ENCODE measurements at places on chromosomes 1 and 21. TPM values are rescaled to one million over a fixed set of nuclear protein-coding genes. Genes with fewer than 3 reads are reported as not detected.

- H3K4me3 ChIP-seq: no peak overlapping the region
- no peaks in the 10 kb centered on the region for H3K36me3 ChIP-seq
- H3K27me3 ChIP-seq: no peaks in the 10 kb centered on the region
- H3K4me1 ChIP-seq: no peaks in the 10 kb centered on the region
These were observed 105.7 kb downstream of the NME7 start for GRCh38 chr1:169261884-169262283.

DNA sequence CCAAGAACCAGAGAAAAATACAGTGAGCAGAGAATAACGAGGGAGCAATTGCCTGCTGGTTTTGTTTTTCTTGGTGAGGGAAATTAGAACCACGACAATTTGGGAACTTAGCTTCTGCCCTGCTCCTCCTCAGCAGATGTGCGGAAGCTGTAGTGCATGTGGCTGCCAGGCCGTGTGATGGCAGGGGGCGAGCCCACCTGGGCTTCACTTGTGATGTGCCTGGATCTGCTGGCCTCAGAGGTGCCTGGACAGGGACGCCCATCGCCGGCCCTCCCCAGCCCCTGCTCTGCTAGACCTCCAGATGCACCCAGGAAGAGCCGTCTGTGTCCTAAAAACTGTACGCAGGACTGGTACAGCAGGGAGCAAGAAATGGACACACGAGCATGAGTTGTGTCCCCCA lies 28.5 kb upstream of the C1orf174 start:
- DNase-seq: no peak
- H3K27ac ChIP-seq: no peak overlapping the region
- H3K27me3 ChIP-seq: peaks cover 45% of the 10 kb centered on the region
- H3K4me3 ChIP-seq: no peak overlapping the region
- H3K4me1 ChIP-seq: no peaks in the 10 kb centered on the region
- H3K36me3 ChIP-seq: no peaks in the 10 kb centered on the region

GRCh38 chr1:242847390-242847993 lies 323.0 kb upstream of the PLD5 start:
- no peaks in the 10 kb centered on the region for H3K4me1 ChIP-seq
- peak; percentile 41 for DNase-seq
- H3K27ac ChIP-seq: no peak overlapping the region
- no peak overlapping the region for H3K4me3 ChIP-seq
- H3K36me3 ChIP-seq: no peaks in the 10 kb centered on the region
- no peaks in the 10 kb centered on the region for H3K27me3 ChIP-seq

GRCh38 chr21:28927130-28927529 lies 65.5 kb downstream of the LTN1 start:
- no peak for DNase-seq
- no peaks in the 10 kb centered on the region for H3K4me1 ChIP-seq
- no peak overlapping the region for H3K27ac ChIP-seq
- H3K36me3 ChIP-seq: no peaks in the 10 kb centered on the region
- H3K4me3 ChIP-seq: no peak overlapping the region
- no peaks in the 10 kb centered on the region for H3K27me3 ChIP-seq

DNA sequence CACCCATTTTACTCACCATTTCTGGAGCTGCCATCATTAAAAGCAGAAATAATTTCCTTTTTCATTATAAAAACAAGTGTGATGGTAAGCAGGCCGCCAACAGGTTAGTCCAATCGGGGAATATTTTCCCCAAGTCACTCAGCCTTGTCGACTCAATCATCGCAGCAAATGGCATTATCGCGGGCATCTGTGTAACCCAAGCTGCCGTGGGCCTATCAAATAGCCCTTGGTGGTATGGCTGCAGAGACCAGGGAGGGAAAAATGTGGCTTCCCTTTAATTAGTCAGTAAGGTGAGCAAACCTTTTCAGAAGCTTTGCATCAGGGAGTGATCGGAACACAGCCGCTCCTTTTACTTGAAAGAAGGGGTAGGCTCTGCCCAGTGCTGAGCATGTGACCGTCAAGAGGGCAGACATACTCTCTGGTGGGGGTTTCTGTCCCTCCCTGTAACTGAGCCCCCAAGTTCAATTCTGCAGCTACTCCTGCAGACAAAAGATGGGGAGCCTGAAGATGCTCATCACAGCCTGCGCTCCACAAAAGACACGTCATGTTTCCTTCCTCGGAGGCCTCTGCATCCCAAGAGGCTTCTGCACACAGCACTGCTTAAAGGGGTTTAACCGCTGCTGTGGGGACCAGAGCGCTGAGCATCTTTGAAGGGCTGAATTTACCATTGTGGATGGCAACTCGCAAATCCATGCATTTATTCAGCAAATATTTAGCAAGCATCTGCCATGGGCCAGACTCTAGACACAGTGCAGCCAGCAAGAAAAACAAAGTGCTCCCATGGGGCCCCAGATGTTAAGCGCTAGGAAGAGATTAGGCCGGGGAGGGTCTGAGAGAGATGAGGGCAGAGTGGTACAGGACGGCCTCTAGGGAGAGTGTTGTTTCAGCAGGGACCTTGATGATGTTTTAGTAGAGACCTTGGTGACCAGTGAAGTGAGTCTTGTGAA lies 1.2 kb upstream of the TMPRSS3 start:
- H3K27me3 ChIP-seq: no peaks in the 10 kb centered on the region
- H3K27ac ChIP-seq: no peak overlapping the region
- H3K4me1 ChIP-seq: peaks cover 4% of the 10 kb centered on the region

DNA sequence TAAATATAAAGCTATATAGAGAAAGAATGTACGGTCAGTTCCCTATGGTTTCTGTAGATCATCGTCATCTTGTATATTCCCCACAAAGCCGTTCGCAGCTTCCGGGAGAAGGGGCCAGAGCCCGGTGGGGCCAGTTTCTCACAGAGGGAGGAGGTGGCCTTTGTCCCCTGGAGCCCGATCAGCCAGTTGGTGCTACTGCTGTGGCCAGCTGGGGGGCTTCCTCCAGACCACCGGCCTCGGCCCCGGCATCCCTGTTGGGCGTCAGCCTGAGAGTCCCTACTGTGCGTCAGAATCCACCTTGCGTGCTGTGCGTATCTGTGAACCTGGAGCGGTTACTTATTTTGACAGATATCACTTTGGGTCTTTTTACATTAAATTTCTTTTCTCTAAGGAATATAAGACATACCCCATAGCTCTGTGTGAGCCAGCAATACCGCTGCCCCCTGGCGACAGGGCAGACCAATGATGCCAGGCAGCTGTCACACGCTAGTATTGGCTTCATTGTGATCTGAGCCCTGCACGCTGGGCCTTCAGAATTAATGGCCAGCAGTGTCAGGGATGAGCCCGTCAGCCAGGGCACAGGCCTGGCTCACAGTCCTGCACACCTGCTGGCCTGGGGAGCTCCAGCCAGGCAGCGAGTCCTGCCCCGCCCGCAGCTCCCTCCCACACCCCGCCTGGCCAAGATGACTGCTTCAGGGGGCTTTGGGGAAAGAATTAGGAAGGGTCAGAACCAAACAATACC lies 145.9 kb downstream of the PGBD5 start:
- DNase-seq: no peak
- no peaks in the 10 kb centered on the region for H3K27me3 ChIP-seq
- H3K4me1 ChIP-seq: peaks cover 28% of the 10 kb centered on the region
- H3K36me3 ChIP-seq: peaks cover 15% of the 10 kb centered on the region
- no peak overlapping the region for H3K4me3 ChIP-seq
- H3K27ac ChIP-seq: no peak overlapping the region

MYOG gene
- total RNA-seq: not detected

DNA sequence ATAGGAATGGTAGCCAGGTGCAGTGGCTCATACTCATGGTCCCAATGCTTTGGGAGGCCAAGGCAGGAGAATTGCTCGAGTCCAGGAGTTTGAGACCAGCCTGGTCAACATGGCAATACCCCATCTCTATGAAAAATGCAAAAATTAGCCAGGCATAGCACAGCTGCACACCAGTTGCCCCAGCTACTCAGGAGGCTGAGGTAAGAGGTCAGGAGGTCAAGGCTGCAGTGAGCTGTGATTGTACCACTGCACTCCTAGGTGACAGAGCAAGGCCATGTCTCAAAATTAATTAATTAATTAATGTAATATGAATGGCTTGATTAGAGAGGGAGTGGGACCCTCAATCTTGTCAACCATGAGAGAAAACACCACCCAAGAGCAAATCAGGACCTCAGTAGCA lies 198.7 kb upstream of the DUSP10 start:
- H3K4me1 ChIP-seq: no peaks in the 10 kb centered on the region
- no peak for DNase-seq
- no peak overlapping the region for H3K4me3 ChIP-seq
- H3K27ac ChIP-seq: no peak overlapping the region
- H3K36me3 ChIP-seq: no peaks in the 10 kb centered on the region

- no peaks in the 10 kb centered on the region for H3K27me3 ChIP-seq
- H3K4me1 ChIP-seq: no peaks in the 10 kb centered on the region
- no peaks in the 10 kb centered on the region for H3K36me3 ChIP-seq
These were observed 144.0 kb upstream of the BACE2 start for GRCh38 chr21:41023936-41024335.

GRCh38 chr1:217109928-217110327 lies 386.7 kb upstream of the ESRRG start:
- no peaks in the 10 kb centered on the region for H3K36me3 ChIP-seq
- no peak for DNase-seq
- no peak overlapping the region for H3K27ac ChIP-seq
- no peak overlapping the region for H3K4me3 ChIP-seq

S100A7A gene
- not detected for total RNA-seq

- no peak for DNase-seq
- H3K27ac ChIP-seq: no peak overlapping the region
- H3K4me1 ChIP-seq: no peaks in the 10 kb centered on the region
- no peaks in the 10 kb centered on the region for H3K27me3 ChIP-seq
These were observed 7.1 kb upstream of the AGO3 start for GRCh38 chr1:35923791-35924221.

GRCh38 chr1:119554183-119554582 lies 47.2 kb downstream of the HSD3B1 start:
- no peaks in the 10 kb centered on the region for H3K4me1 ChIP-seq
- no peak overlapping the region for H3K4me3 ChIP-seq
- H3K27me3 ChIP-seq: no peaks in the 10 kb centered on the region
- H3K36me3 ChIP-seq: no peaks in the 10 kb centered on the region
- no peak overlapping the region for H3K27ac ChIP-seq

CR1L gene
- not detected for total RNA-seq

GJA4 gene
- not detected for total RNA-seq

GRCh38 chr1:205576011-205576410 lies 55.8 kb downstream of the ELK4 start:
- no peak overlapping the region for H3K27ac ChIP-seq
- peaks cover 68% of the 10 kb centered on the region for H3K27me3 ChIP-seq
- no peaks in the 10 kb centered on the region for H3K36me3 ChIP-seq
- DNase-seq: no peak
- H3K4me1 ChIP-seq: no peaks in the 10 kb centered on the region

- H3K4me1 ChIP-seq: no peaks in the 10 kb centered on the region
- DNase-seq: peak; percentile 18
- H3K27ac ChIP-seq: no peak overlapping the region
- no peaks in the 10 kb centered on the region for H3K36me3 ChIP-seq
- no peak overlapping the region for H3K4me3 ChIP-seq
These were observed 18.0 kb upstream of the KPRP start for GRCh38 chr1:152739841-152740240.

GRCh38 chr21:28387220-28387619 lies 605.5 kb downstream of the LTN1 start:
- no peaks in the 10 kb centered on the region for H3K36me3 ChIP-seq
- H3K4me1 ChIP-seq: no peaks in the 10 kb centered on the region
- no peak for DNase-seq

DNA sequence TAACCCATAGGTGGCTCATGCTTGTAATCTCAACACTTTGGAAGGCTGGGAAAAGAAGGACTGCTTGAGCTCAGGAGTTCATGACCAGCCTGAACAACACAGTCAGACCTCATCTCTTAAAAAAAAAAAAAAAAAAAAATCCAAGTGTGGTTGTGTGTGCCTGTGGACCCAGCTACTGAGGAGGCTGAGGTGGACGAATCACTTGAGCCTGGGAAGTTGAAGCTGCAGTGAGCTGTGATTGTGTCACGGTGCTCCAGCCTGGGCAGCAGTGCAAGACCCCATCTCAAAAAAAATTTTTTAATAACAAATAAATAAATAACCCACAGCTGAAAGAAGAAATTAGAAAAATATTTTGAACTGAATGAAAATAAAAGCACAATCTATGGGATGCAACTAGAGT lies 13.8 kb downstream of the INTS7 start:
- no peak overlapping the region for H3K27ac ChIP-seq
- no peaks in the 10 kb centered on the region for H3K27me3 ChIP-seq
- H3K36me3 ChIP-seq: peaks cover 18% of the 10 kb centered on the region
- no peaks in the 10 kb centered on the region for H3K4me1 ChIP-seq
- no peak for DNase-seq

HTR6 gene
- not detected for total RNA-seq

ACTN2 gene
- total RNA-seq: 39.4 TPM

HSD3B1 gene
- not detected for total RNA-seq

- H3K27ac ChIP-seq: no peak overlapping the region
- H3K4me3 ChIP-seq: no peak overlapping the region
- H3K36me3 ChIP-seq: no peaks in the 10 kb centered on the region
- no peaks in the 10 kb centered on the region for H3K27me3 ChIP-seq
- DNase-seq: no peak
These were observed 121.4 kb upstream of the GORAB start for GRCh38 chr1:170410401-170411166.

- no peak overlapping the region for H3K27ac ChIP-seq
- no peaks in the 10 kb centered on the region for H3K4me1 ChIP-seq
- no peaks in the 10 kb centered on the region for H3K27me3 ChIP-seq
These were observed 95.3 kb downstream of the PDE9A start for GRCh38 chr21:42748620-42749176.

ZNF670 gene
- total RNA-seq: 6.5 TPM

- no peaks in the 10 kb centered on the region for H3K27me3 ChIP-seq
- H3K4me3 ChIP-seq: no peak overlapping the region
- H3K27ac ChIP-seq: no peak overlapping the region
- H3K4me1 ChIP-seq: peaks cover 19% of the 10 kb centered on the region
These were observed 128.5 kb upstream of the EDN2 start for GRCh38 chr1:41612953-41613352.

OTUD7B gene
- total RNA-seq: 19.0 TPM

GRCh38 chr1:197127246-197127912 lies 19.1 kb downstream of the ASPM start:
- DNase-seq: no peak
- no peak overlapping the region for H3K4me3 ChIP-seq
- peaks cover 96% of the 10 kb centered on the region for H3K36me3 ChIP-seq
- H3K27me3 ChIP-seq: no peaks in the 10 kb centered on the region
- no peaks in the 10 kb centered on the region for H3K4me1 ChIP-seq
